ENCODE measurements at places on chromosomes 3 and 15.

DNA sequence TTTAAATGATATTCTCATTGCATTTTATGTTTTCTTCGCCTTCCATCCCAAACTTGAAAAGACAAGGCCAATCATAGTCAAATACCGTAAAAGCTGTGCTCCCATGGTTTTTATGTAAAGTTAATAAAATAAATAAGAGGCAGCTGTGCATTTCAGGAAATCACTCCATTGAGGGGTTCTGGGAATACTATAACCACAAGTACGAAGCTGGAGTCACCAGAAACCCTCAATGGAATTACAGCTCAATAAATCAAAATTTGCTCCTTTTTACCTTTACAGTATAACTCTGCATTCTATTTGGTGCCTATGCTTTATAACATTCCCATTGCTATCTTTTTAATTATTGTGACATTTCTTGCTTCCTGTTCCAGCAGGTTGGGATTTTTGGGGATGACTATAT is 77.2 kb downstream of the C3orf38 start:
- DNase-seq = no peak

DNA sequence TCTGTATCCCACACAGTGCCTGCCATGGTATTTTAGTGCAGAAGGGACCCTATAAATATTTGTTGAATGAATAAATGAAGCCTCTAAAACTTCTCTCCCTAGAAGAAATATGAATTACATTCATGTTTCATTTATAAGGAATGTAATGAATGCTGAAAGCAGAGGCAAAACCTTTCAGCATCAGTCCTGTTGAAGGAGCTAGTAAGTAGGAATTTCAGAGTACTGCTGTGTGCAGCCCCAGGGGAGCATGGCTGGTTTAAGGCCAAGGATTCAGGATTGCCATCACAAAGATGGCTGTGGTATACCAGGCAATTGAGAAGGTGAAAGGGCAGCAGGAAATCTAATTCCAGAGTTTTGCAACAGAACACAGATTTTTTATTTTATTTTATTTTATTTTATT is 1131.4 kb downstream of the IGSF11 start:
- no peak for DNase-seq

- DNase-seq = no peak
Measured at GRCh38 chr15:61537337-61537736, 308.2 kb upstream of the RORA start.

DNA sequence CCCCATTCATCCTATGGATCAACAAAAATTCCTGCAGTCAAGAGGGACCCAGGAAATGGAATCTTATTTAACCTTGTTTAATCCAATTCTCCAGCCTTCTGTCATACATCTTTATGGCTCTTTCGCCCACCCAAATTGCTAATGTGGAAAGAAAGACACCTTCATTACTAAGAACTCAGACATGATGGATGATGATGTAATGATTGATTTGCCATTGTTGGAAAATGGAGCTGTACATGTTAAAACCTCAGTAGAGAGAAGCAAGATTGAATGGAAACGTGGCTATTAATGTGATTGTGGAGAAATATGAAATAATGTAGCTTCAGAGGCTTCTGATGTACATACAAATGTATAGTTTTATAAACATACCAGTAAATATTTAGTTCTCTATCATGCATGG is 15.7 kb upstream of the PTPRG start:
- no peak for DNase-seq

- no peak for DNase-seq
Measured at GRCh38 chr3:122774564-122774963, 19.1 kb downstream of the HSPBAP1 start.

DNA sequence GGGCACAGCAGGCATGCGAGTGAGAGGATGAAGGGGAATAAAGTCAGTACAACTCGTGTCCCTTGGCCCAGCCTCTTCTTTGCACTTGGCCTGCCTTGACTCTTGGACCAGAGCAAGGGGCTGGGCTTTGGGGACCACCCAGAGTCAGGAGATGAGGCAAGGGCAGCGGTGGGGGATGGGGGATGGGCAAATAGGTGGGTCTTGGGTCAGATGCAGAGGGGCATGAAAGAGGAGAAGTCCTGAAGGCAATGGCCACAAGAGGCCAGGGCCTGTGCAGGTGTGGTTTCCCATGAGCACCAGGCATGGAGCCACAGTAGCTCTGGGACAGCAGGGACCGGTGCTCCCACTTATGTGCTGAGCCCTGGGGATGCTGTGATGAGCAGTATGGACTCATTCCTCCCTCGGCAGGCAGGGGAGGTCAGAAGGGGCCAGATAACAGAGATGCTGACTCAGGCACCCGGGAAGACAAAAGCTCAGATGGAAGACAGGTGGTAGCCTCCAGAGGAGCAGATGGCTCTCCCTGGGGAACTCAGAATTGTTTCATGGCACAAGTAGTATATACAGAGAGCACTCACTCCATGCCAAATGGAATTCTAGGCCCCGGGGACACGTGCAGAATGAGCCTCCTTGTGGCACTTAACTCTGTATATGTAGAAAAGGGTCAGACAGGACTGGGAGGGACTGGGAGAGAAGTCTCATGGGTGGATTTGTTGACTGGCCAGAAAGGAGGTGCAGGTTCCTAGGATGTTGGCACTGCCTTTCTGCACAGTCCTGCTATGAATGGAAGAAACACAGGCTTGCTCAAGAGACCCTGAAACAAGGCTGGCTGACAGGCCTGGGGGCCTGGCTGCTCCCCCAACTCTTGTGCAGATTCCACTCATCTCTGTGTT is 14.3 kb downstream of the ZBTB47 start:
- no peak for DNase-seq

- no peak for DNase-seq
Measured at GRCh38 chr15:58678683-58679082, 70.8 kb downstream of the ADAM10 start.

DNA sequence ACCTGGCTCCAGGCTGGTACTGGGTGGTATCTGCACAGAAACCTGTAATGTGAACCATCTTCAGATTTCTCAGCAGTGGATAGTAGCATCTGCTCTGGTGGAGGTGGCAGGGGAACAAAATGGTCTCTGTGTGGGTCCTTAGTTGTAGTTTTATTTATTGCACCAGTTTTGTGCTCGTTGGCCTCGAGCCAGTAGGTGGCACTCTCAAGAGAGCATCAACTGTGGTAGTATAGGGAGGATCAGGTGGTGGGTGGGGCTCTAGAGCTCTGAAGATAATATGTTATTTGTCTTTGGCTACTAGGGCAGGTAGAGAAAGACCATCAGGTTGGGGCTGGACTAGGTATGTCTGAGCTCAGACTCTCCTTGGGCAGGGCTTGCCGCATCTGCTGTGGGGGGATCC is 254.0 kb upstream of the GPR149 start:
- DNase-seq = no peak

DNA sequence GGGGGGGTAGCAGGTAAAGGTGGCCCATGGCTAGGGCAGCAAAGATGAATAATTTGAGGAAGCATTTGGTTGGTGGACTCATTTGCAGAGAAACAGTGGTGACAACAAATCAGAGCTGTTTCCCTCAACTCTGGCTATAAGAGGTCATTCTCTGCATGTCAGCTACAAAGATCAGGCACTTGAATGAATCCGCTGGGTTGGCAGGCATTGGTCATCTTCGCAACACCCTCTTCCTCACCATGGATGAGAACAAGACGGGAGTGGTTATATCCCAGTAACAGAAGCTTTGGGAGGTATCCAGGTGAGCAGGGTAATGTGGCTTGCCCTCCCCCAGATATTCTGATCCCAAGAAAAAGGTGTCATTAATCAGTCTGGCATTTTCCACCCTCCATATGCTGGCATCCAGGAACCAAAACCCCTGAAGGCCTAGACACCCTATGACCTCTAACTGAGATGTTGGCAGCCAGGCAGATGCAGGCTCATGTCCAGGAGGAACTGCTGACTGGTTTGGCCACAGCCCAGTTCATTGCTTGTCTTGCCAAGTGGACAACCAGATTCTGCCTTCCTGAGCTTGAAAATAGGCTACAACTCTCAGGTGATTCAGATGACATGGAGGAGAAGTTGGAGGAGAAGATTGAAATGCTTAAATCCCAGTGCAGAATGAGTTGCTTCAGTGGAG is 108.9 kb upstream of the TRIM42 start:
- DNase-seq = no peak

- DNase-seq = no peak
Measured at GRCh38 chr3:182618981-182619591, 174.2 kb upstream of the ATP11B start.

DNA sequence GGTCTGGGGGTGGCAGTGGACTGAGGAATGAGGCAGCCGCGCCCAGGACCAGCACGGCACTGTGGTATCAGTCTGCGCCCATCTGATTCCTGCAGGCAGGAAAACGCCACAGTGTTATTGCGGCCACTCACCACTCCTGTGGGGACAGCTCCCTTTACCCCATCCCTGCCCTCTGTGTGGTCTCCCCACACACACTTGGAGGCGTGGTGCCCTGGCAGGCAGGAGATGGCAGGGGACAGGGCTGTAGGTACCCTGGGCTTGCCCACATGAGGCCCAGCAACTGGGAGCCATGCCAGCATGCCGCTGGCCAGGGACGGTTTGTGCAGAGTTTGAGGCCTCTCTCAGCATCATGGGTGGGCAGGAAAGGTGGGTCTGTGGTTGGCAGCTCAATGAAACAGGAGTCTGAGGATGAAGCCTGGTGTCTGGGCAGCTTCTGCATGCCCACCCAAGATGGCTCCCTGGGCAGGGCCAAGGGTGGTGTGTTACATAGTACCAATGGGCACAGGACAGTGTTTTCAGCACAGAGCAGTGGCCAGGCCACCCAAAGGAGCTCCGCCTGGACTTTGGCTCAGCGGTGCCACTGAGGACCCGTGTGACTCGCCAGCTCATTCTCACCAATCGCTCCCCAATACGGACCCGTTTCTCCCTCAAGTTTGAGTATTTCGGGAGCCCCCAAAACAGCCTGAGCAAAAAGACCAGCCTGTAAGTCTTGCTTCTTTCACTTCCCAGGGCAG is 27.2 kb downstream of the ACAA1 start:
- no peak for DNase-seq

GRCh38 chr3:33146791-33147445 is 33.1 kb downstream of the CRTAP start:
- DNase-seq = no peak

DNA sequence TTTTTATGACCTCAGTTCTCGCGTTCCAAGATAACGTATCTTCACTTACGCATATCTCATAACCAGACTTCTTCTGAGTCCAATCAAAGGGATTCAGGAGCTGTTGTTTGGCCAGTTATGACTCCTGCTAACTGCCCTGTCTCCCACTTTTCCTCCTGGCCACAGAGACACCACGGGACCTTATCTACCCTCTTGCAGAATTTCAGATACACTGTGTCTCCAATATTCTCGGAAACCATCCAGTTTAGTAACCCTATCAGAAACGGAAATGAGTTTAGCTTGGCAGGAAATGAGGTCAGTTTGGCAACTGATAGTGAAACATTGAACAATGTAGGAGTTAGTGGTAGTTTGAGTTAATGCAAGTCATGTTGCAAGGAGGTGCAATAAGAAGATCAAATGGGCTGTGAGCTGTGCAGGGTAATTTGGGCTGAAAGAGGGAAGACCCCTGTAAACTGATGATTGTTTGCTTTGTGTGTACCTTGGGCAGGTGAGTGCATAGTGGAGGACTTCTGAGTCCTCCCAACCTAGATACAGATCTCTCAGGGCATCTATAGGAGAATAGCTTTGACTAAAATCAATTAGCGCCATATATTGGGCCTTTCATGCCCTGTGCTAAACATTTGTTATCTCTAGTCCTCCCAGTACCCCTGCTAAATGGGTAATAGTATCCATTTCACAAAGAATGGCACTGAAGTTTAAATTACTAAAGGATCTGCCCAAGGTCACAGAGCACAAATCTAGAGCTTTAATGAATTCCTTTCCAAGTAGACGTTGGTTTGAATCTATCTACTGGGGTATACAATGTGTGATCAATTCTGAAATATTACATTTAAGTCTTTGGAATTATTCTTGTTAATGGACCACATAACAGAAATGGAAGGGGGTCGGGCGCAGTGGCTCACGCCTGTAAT is 41.3 kb upstream of the PIK3CB start:
- no peak for DNase-seq

- no peak for DNase-seq
Measured at GRCh38 chr3:172711454-172711795, 558 bp upstream of the NCEH1 start.

DNA sequence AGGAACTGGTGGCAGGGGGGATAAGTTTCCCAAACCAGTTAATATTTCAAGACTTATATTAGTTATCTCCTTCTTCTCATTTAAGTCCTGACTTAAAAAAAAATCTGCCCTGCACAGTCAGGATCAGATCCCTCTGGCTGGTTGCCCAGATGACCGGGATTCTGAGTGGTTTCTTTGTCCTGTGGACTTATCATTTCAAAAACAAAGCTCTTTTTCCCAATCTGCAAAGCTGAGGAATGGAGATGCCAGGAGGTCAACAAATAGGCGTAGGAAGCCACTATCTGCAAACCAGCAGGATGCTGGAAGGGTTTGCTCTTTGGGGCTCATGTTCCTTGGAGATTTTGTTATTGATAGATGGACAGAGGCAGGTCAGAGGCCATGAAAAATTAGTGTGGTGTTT is 5.8 kb downstream of the C3orf20 start:
- DNase-seq = no peak

DNA sequence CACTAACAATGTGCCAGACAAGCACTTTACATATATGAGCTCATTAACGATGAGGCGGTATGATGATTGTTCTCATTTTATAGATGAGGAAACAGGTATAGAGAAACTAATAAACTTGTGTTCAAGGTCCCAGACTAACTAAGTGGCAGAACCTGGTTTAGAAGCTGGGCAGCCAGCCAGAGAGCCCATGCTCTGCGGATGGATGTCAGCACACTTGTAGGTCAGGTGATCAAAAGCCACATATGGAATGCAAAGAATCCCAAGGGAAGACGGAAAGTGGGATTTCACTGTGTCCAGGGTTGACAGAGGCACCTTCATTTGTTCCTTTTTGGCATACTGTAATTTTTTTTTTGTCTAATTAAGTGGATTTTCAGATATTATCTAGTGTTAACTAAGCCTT is 103.7 kb downstream of the EFL1 start:
- DNase-seq = no peak

DNA sequence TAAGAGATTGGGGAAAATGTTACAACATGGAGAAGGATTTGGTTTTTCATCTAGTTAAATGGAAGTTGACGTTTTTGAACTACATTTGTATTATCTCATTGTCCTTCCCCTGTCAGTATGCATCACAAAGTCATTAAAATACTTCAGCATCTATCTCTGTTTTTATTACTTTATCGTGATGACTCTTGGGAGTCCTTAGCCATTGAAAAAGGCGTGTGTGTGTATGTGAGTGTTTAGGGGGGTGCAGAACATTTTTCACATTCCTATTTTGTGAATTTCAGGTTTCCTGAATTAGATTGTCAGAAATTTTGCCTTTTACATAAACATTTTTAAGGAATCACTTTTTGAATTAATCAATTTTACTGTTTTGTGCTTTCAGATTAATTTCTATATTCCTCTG is 360.6 kb upstream of the SGO1 start:
- no peak for DNase-seq

Measured in activated gamma-delta T cell treated with anti-CD3 and anti-CD28 coated beads, Interleukin-2, amount 50 U/mL, for 16 hours (primary cell).